ENCODE measurements at places on chromosomes 16 and 17. TPM values are rescaled to one million over a fixed set of nuclear protein-coding genes. Genes with fewer than 3 reads are reported as not detected.

The SLFN12L gene
- total RNA-seq: 3.3 TPM

The CAMTA2 gene
- total RNA-seq: 17.7 TPM

- no peaks in the 10 kb centered on the region for H3K27me3 ChIP-seq
- DNase-seq: no peak
- no peak overlapping the region for H3K4me3 ChIP-seq
These were observed 175.9 kb upstream of the SALL1 start for GRCh38 chr16:51327001-51327400.

- no peaks in the 10 kb centered on the region for H3K36me3 ChIP-seq
- no peak for DNase-seq
- H3K27me3 ChIP-seq: no peaks in the 10 kb centered on the region
- no peak overlapping the region for H3K4me3 ChIP-seq
- no peak overlapping the region for H3K27ac ChIP-seq
These were observed 107.6 kb downstream of the SPECC1 start for GRCh38 chr17:20116683-20117309.

DNA sequence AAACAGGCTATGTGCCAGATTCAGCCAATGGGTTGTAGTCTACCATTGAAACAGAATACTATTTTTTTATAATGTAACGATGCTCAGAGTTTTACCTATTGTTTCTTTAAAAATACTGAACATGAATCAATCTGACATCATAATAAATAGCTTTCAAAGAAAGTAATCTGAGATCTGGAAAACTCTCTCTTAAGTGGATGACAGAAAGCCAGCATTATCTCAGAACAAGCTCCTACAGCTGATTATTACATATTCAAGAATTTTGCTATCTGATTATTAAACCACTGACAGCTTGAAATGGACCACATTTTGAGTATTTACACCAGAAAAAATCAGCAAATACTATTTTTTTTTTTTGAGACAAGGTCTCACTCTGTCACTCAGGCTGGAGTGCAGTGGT lies 484.2 kb upstream of the SOX9 start:
- no peaks in the 10 kb centered on the region for H3K36me3 ChIP-seq
- H3K4me1 ChIP-seq: no peaks in the 10 kb centered on the region
- H3K27me3 ChIP-seq: no peaks in the 10 kb centered on the region
- H3K27ac ChIP-seq: no peak overlapping the region

DNA sequence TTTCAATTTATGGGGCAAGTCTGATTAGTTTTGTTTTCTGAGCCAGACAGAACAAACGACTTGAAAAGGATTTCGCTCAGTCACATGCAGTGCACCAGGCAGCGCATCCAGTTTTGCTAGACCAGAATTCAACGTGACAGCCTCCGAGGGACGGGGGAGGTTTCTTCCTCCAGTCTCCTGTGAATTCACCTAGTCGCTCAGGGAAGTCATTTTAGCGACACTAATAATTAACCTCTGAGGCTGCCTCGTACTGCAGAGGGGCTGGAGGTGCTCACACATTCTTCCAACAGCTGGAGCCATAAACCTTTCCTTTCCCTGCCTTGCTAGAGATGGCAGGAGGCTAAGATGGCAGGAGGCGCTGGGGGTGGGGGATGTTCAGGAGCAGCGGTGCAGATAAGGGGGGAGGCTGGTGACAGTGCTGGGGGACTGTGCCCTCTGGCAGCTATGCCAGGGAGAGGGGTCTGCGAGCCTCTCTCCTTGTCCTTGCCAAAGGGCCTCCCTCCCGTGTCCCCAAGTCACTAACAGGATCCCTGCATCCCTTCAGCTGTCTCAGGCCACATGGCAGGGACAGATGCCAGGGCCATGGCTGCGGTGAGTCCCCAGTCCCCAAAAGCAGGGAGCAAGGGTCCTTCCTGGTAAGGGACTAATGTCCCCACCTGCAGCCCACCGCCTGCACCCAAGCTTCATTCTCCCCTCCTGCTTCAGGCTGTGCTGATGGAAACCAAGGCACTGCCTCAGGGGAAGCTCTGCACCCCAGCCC lies 24.0 kb downstream of the MXRA7 start:
- no peaks in the 10 kb centered on the region for H3K36me3 ChIP-seq
- no peak for DNase-seq
- no peaks in the 10 kb centered on the region for H3K4me1 ChIP-seq
- no peaks in the 10 kb centered on the region for H3K27me3 ChIP-seq

Measured in breast epithelium (tissue), 4 donors.